Naive thymus-derived CD4-positive, alpha-beta T cell (primary cell): ENCODE measurements at places on chromosomes 6 and 20. TPM values are rescaled to one million over a fixed set of nuclear protein-coding genes. Genes with fewer than 3 reads are reported as not detected.

- DNase-seq, result no peak
These were observed 309.3 kb upstream of the SUPT3H start for GRCh38 chr6:45686841-45687569.

GRCh38 chr6:107495196-107495643 is 5.3 kb downstream of the SOBP start:
- no peak for DNase-seq

DNA sequence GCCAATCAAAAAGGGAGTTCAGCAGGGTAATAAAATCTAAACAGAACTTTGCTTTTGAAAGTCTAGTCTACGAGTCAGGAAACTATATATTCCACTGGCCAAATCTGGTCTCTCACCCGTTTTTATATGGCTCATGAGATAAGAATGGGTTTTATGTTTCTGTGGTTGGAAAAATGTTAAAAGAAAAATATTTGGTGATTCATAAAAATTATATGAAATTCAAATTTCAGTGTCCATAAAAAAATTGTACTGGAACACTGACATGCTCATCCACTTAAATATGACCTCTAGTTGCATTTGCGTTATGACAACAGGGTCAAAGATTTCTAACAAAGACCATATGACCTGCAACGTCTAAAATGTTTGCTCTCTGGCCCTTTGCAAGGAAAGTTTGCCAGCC is 22.3 kb upstream of the LAMP5 start:
- DNase-seq, result no peak

DNA sequence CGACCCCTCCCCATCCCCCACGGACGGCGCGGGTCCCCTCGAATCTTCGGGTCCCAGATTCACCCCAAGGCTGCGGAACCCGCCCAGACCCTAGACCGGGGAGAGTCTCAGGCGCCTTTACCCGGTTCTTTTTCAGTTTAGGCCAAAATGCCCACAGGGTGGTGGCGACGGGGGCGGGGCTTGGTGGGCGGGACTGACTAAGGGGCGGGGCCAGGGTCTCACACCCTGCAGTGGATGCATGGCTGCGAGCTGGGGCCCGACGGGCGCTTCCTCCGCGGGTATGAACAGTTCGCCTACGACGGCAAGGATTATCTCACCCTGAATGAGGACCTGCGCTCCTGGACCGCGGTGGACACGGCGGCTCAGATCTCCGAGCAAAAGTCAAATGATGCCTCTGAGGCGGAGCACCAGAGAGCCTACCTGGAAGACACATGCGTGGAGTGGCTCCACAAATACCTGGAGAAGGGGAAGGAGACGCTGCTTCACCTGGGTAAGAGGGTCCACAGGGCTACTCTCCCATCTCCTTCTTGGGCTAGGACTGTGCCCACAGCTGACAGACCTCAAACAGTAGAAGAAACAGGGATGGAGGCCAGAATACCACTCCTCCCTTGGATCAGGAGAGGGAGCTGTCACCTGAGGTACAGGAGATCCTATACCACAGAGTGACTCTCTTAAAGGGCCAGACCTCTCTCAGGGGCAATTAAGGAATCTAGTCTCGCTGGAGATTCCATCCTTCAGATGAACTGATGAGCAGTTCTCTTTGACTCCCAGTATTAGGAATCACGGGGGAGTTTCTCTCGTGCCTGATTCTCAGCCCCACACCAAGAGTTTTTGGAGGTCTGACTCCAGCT is 942 bp downstream of the HLA-E start:
- DNase-seq, result peak; percentile 71

Gene FAM209B
- not detected for polyA plus RNA-seq

Gene DEFB132
- not detected for polyA plus RNA-seq

Gene CDH26
- polyA plus RNA-seq, result 0.09 TPM
